Posterior vena cava (tissue), 2 donors: ENCODE measurements at places on chromosomes 4 and X. TPM values are rescaled to one million over a fixed set of nuclear protein-coding genes. Genes with fewer than 3 reads are reported as not detected.

DNA sequence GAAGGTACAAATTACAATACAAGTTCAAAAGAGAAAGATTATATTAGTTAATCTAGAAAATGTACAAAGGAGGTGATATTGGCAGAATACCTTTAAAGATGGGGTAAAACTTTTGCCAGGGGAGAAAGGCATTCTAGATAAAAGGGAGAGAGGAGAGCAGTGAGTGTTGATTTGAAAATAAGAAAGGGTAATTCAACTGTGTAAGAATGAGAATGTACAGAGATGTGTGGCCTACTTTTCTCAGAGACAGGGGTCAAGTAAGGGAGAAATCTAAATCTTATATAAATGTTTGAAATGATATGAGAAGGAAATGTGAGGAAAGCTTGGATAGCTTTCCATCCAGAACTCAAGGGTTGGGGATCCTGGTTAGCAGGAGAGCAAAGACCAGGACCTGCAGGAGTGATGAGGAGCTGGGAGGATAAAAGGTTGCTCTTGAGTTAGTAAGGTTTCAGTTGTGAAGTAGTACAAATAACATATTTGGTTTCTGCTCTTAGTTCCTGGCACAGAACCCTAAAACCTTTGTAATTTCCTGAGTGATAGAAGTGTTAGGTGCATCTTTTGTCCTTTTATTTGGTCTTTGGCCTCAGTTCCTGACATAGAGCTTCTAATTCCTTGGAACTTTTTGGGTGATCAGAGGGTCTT is 489.9 kb downstream of the INPP4B start:
- no peak for DNase-seq

GRCh38 chr4:40040908-40041307 is 15.7 kb upstream of the N4BP2 start:
- DNase-seq = no peak

- no peak for DNase-seq
Observed at GRCh38 chrX:71577682-71578081, 555 bp upstream of the GCNA start.

The BTC gene
- 2.9 TPM for total RNA-seq

DNA sequence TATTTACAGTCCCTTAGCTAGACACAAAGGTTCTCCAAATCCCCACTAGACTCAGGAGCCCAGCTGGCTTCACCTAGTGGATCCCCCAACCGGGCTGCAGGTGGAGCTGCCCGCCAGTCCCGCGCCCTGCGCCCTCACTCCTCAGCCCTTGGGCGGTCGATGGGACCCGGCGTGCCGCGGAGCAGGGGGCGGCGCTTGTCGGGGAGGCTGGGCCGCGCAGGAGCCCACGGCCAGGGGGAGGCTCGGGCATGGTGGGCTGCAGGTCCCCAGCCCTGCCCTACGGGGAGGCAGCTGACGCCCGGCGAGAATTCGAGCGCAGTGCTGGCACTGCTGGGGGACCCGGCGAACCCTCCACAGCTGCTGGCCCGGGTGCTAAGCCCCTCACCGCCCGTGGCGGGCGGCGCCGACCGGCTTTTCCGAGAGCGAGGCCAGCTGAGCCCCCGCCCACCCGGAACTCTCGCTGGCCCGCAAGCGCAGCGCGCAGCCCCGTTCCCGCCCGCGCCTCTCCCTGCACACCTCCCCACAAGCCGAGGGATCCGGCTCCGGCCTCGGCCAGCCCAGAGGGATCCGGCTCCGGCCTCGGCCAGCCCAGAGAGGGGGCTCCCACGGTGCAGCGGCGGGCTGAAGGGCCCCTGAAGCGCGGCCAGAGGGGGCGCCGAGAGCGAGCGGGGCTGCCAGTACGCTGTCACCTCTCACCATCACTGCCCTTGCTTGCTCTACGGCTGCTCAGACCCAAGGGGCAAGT is 39.4 kb downstream of the WFS1 start:
- no peak for DNase-seq

DNA sequence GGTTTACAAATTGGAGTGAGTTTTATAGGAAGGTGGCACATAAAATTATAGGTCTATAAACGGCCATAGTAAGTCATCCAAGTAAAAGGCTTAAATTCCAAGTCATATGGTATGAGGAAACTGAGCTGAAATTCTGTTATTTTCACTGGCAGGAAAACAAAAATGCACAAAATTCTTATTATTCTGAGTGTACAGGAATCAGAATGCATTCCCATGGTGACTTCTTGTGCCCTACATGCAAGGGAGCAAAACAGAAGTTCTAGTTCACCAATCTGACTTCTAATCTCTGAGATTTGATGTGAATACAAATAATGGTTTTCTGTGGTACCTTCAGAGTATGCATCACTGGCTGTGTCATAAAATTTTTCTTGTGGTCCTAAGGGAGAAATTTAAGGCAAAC is 102.9 kb downstream of the CLCN4 start:
- no peak for DNase-seq

GRCh38 chrX:101415180-101416145 is 7.4 kb downstream of the HNRNPH2 start:
- no peak for DNase-seq

DNA sequence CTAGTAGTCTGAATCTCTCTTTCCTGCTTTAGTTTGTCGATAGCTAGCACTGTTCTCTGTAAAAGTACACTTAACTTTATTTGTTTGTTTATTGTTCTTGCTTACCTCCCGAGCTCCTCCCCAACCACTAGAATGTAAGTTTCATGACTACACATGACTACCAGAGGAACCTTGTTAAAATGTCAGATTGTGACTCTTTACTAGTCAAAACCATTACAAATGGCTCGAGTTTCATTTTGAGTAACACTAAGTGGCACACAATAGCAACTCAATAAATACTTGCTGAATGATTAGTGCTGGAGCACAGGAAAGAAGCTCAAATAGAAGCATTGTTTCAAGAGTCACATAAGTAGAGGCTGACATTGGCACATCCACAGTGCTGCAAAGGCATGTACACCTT is 116.1 kb downstream of the MAPK10 start:
- DNase-seq = no peak

DNA sequence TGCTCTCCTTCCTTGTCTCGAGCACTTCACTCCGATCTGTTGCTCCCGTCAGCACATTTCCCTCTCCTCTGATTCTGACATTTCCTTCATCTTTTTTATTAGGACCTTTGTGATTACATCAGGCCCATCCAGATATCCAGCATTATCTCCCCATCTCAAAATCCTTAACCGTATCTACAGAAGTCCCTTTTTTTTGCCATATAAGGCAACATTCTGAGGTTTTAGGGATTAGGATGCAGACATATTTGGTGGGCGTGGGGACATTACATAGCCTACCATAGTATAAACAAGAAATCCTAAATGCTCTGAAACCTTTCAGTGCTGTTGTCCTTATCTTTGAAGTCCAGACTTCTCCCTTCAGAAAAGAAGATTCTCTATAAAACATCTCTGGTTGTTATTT is 505.0 kb upstream of the PITX2 start:
- no peak for DNase-seq

- no peak for DNase-seq
Observed at GRCh38 chr4:120765260-120765680, 157.3 kb downstream of the PRDM5 start.

GRCh38 chr4:116005037-116005805 is 891.8 kb upstream of the NDST4 start:
- DNase-seq = no peak

The CYBB gene
- total RNA-seq = 31.4 TPM
